BJ (cell line): ENCODE measurements at places on chromosomes 11 and 22.

- no peak for DNase-seq
Observed at GRCh38 chr11:64138398-64138797, 27.5 kb downstream of the MACROD1 start.

GRCh38 chr11:87173185-87174039, 135.7 kb downstream of the TMEM135 start:
- DNase-seq: peak; percentile 37

DNA sequence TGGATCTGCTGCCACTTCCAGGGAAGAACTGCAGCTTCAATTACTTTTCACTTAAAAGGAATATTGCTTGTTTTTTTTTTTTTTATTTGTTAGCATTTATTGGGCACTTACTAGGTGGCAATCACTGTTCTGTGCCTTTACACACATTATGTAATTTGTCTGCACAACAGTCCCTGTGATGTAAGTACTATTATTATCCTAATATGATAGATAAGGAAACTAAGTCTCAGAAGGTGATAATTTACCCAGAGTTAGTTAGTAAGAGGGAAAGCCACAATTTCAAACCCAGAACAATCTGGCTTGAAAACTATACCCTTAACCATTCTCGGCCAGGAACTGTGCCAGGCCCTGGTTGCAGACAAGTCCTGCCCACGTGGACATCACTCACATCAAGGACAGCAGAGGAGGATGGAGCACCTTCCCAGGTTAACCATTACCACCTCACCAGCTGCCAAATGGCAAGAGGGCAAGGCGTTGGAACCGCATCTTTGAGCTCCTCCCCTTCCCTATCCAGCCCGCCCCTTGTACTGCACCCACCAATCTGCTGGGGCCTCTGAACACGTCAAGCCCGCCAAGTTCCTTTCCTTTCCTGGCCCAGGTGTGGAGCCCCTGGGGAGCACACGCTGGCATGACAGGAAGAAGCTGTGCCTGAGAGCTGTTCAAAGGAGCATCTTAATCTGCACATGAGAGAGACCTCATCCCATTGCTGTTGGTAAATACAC, 78.4 kb downstream of the NAV2 start:
- DNase-seq: no peak

DNA sequence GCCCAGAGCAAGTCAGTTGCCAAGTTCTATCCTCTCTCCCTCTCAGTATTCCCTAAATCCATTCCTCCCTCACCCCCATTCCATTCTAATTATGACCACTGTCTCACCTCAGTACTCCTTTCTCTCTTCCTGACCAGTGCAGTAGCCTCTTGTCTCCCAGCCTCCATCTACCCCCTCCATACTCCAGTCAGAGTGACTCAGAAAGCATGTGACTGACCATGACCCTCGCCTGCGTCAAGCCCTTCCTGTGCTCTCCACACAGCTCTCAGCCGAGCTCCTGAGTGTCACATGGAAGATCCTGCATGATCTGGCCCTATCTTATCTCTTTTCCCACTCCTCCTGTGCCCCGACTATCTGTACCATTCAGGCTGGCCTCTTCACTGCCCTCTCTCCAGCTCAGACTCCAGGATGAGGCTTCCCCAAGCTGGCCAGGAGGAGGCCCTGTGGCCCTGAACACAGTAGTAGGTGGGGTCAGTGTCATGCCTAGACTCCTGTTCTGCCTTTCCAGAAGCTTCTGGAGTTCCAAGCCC, 42.6 kb downstream of the NEU3 start:
- DNase-seq: peak; percentile 23

DNA sequence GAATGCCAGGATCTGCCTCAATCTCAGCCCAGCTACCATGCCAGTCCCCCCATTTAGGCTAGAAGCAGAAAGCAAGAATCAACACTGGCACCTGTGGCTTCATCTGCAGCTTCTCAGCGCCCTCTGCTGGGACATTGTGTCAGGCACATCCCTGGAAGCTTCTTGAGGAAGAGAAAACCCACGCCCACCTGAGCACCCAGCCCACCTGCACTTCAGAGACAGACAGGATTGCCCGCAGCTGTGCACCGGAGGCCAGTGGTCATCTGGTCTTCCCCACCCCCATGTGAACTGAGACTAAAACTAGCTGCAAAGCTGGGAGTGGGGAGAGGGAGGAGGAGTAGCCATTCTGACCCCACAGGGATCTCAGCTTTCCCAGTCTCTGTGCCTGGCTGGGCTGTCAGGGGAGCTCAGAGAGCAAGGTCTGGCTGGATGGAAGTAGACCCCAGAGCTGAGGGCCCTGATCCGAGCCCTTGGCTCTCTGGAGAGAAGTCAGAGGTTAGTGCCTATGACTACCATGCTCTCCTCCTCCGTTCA, 66.8 kb downstream of the FEZ1 start:
- DNase-seq: no peak

DNA sequence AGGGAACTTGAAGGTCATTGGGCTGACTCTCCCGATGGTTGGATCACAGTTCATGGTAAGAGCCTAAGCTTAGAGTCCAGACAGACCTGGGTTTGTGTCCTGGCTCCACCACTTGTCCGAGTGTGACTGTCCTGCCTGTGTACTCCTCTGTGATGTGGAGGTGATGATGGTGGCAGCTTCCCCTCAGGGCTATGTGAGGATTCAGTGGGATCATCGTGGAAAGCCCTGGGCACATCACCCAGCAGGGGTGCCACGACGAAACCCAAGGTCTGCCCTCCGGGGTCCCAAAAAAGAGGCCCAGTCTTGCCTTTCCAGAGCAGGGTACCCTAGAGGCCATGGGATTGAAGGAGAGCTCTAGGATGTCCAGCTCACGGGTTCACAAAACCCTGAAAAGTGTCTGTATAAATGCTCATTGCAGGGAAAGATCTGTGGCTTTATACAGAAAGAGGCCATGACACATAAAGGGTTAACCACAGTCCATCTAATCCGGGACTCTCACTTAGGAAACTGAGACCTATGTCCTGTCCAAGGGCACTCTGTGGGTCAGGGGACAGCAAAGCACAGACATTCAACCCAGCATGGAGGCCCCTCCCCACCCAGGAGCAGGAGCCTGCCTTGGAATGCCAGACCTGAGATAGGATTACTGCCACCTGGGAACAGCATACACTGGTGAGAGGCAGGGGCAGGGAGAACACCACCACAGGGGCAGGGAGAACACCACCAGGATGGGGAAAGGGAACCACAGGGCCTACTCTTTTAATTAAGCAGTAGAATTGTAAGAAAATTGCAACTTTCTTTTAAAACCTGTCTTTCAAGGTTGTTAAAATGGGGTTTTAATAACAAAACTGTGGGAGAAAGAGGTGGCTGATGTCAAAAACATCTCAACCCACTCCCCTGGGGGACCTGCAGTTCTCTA, 51.3 kb downstream of the IGLL5 start:
- DNase-seq: no peak

DNA sequence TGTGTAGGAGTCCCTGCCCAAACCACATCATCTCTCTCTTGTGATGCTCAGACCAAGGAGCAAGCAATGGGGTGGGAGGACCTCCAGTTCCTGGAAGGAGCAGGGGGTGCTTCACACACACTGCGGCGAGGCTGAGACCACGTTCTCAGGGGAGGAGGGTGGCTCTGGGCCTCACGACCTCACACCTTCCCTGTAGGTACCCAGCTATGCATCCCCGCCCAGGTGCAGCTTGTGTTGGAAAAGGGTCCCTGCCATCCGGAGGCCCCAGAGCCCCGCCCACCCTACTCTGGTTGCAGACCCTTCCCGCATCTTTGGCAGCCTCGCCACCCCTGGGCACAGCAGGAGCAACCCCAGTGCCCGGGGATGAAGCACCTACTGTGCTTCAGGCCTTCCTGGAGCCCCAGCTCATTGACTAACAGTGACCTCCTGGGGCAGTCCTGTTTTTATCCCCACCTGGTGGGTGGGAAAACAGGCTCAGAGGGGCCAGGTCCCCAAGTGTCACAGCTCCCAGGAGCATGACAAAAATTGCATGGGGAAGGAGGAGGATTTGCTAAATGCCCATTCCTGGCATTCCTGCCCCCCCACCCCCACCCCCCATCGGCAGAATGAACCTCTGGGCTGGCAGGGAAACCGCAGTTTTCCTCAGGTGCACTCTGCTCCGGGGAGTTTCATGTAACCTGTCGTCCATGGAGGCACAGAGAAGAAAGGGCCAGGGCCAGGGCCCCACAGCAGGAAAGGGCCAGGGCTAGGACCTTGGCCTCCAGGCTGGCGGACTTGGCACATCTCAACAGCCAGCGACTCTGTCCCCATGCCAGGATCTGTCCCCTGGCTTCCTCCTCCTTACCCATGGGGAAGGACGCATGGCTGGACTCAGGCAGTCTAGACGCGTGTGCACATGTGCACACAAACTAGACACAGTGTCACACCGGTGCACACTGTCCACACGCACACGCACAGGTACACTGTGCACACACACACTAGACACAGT, 81.0 kb downstream of the IGLL1 start:
- DNase-seq: no peak

DNA sequence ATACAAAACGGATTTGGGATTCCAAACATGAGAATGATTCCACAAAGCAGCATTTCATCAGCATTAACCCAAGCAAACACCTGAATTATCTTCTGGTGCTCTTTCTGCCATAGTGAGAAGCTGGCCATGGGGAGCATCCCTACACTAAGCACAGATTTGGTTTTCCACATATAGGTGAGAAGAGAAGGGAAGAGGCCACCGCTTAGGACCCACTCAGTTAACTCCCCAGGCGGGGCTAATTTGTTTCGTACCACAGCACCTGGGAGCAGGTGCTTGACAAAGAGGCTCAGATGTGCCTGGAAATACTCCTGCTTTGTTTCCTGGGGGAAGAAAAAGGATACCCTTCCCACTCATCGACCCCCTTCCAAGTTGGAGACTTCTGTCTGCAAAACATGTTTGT, 64.2 kb downstream of the RAB30 start:
- DNase-seq: no peak

- no peak for DNase-seq
Observed at GRCh38 chr11:84800755-84801346, 826.3 kb downstream of the DLG2 start.

GRCh38 chr11:73784734-73785133, 2.9 kb upstream of the MRPL48 start:
- DNase-seq: no peak

GRCh38 chr11:128596250-128596649, 8.9 kb upstream of the ETS1 start:
- no peak for DNase-seq

DNA sequence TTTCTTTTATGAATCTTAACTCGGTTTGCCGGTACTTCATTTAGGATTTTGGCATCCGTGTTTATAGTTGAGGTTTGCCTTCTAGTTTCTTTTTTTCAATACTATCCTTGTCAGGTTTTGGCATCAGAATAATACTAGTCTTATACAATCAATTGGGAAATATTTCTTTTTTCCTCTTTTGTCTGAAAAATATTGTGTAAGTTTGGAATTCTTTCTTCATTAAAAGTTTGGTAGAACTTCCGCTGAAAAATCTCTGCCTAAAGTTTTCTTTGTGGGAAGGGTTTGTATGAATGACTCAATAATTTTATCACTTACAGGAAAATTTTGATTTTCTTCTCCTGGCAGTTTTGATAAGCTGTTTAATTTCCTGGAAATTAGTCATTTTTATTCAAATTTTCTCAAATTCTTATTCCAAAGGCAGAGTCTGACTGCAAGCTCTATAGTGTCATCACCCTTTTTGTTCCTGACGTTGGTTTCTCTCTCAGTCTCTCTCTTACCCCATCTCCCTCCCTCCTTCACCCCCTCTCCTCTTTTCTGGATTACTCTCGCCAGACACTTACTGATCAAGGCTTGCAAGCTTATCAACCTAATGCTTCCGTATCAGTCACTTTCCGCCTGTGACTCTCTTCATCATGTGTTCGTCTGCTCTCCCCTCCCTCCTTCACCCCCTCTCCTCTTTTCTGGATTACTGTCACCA, 555.7 kb downstream of the TBC1D22A start:
- no peak for DNase-seq

DNA sequence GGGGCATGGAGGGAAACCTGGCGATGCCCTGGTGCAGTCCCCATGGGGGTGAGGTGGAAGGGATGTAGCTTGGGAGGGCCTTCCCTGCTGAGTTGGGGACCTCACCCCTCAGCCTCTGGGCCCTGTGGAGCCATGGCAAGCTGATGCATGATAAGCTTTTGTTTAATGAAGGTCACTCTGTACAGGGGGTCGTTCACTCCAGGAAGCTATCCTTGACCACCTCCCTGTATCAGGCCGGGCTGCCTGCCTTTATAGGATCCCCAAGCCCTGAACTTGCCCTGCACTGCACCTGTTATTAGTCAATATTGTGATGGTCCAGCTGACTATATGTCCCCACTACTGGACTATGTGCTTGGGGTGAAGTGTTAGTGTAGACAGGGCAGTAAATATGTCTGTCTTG, 49.7 kb upstream of the MYEOV start:
- no peak for DNase-seq

GRCh38 chr11:122199661-122200060, 83.6 kb upstream of the BLID start:
- DNase-seq: no peak

DNA sequence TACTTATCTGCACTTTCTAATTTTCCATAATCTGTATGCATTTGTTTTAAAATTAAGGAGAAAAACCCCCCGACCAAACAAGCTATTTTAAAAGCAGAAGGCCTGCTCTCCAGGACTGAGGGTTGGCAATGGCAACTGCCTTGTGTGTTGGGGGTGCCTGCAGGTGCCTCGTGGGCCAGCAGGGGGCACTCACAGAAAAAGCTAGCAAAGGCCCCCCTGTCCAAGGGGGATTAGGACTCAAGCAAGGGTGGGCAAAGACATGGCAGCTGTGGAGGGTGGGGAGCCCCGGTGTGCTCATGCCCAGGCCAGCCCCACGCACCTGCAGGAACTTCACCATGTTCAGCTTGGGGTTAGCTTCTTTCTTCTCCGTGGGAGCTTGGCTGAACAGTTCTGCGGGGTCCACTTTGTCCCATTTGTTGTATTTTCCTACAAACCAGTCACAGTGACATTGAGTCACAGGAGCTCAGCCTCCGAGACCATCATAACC, 10.3 kb downstream of the TOP3B start:
- DNase-seq: no peak

- DNase-seq: no peak
Observed at GRCh38 chr11:84847842-84848241, 779.3 kb downstream of the DLG2 start.

DNA sequence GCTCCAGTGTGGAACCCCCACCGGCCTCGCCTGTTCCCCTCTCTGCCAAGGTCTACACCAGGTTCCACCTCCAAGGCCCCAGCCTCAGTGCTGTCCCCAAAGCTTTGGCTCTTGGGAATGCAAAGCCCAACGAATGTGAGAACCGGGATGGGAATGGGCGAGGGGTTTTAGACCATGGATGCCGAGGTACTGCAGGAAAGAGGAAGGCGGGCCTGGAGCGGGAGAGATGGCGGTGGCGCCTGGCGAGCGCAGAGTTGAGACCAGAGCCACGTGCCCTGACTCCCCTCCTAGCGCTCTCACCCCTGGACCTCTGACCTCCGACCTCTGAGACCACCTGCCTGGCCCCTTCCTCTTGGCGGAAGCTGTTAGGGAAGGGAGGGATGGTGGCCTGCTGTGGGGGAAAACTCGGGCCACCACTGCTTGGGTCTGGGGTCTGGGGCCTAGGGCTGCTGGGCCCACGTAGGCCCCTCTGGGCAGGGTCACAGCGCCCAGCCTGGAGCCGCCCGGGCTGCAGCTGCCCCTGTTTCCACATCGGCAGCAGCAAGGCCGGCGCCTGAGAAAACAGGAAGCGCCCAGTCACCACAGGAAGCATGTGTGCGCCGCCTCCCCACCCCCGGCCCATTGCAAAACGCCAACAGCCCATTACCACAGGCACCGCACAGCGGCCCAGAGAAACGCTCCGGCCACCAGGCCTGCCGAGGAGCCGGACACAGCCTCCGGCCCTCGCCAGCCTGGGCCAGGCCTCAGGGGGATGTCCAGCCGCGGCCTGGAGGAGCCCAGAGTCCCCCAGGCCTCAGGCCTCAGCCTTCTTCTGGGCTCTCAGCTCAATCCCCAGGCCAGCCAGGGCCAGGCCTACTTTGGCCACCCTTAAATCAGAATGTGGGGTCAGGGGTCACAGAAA, 13.8 kb upstream of the SLC39A13 start:
- no peak for DNase-seq
